ENCODE measurements at places on chromosomes 1 and 21. TPM values are rescaled to one million over a fixed set of nuclear protein-coding genes. Genes with fewer than 3 reads are reported as not detected.

DNA sequence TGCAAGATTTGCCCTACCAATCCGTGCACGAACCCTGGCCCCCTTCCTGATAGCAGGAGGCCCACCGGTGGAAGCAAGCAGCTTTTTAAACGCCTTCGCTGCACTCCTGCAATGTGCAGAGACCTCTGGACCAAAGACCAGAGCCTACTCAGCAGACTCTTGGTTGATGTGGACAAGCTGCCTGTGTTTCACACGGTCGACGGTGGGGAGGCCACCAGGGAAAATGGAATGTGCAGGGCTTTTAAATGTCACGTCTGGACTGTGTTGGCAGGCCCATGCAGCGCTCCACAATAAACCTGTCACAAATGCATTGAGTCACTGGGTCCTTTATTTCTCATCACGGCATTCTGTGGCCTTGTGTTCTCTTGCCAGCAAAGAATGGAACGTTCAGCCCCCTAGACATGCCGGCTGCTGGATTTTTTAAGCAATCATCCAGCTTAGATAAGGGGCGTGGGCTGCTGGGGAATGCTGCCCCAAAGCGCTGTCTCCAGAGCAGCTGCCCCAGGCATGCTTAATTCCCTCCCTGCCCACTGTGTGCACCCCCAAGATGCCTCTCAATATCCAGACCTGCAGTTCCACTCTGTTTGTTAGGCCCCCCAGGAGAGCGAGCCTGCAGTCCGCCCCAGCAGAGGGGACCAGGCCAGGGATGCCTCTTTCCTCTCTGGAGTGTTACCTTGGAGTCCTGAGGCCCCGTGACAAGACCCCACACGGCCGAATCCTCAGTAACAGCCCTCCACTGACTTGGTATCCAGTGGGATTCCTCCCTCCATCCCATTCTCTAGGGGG lies 71.3 kb downstream of the ATP5PO start:
- no peaks in the 10 kb centered on the region for H3K4me1 ChIP-seq
- no peak for DNase-seq
- H3K4me3 ChIP-seq: no peak overlapping the region
- H3K27ac ChIP-seq: no peak overlapping the region
- no peaks in the 10 kb centered on the region for H3K27me3 ChIP-seq
- no peaks in the 10 kb centered on the region for H3K36me3 ChIP-seq

- H3K27me3 ChIP-seq: no peaks in the 10 kb centered on the region
- H3K4me3 ChIP-seq: no peak overlapping the region
- H3K36me3 ChIP-seq: no peaks in the 10 kb centered on the region
- DNase-seq: no peak
- H3K27ac ChIP-seq: no peak overlapping the region
- no peaks in the 10 kb centered on the region for H3K4me1 ChIP-seq
These were observed 24.1 kb upstream of the RABGAP1L start for GRCh38 chr1:174135211-174135610.

DNA sequence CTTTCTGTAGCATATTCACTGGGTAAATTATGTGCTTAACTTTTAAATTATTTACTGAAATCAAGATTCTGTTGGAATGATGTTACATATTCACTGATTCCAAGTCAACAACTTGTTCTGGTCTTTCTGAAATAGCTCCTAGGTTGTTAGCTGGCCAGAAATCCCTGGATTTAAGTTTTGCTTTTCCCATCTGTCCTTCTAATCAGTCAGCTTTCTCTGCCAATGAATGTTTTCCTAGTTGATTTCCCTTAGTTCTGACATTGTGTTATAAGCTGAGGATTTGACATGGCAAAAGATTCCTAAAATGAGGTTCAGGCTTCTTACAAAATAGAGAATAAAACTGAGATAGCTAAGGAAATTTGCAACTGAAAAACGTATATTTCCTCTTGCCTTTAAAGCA lies 1479.6 kb downstream of the MRPL39 start:
- H3K27me3 ChIP-seq: no peaks in the 10 kb centered on the region
- no peak for DNase-seq
- no peak overlapping the region for H3K27ac ChIP-seq
- no peaks in the 10 kb centered on the region for H3K36me3 ChIP-seq

GRCh38 chr1:228781161-228781808 lies 46.0 kb downstream of the RHOU start:
- H3K4me3 ChIP-seq: no peak overlapping the region
- DNase-seq: no peak
- no peaks in the 10 kb centered on the region for H3K36me3 ChIP-seq
- H3K27me3 ChIP-seq: no peaks in the 10 kb centered on the region
- H3K4me1 ChIP-seq: no peaks in the 10 kb centered on the region

- H3K27ac ChIP-seq: no peak overlapping the region
- no peak overlapping the region for H3K4me3 ChIP-seq
- no peaks in the 10 kb centered on the region for H3K27me3 ChIP-seq
- H3K36me3 ChIP-seq: no peaks in the 10 kb centered on the region
- H3K4me1 ChIP-seq: peaks cover 3% of the 10 kb centered on the region
These were observed 1.6 kb downstream of the ELF3 start for GRCh38 chr1:202011994-202012393.

DNA sequence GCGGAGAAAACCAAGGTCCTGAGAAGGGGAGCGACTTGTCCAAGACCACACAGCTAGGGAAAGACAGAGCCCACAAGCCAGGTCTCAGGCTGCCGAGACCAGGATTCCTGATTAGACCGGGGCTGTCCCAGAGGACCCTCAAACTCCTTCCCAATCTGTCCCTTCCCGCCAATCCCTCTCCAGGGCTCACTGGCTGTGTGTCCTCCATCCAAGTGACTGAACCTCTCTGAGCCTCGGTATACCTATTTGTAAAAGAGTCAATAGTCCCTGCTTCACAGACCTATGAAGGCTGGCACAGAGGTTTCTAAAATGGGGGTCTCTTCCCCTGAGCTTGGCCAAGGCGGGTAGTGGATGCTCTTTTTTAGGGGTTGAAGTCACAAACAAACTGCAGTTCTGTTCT lies 56.6 kb downstream of the PAX7 start:
- no peak overlapping the region for H3K4me3 ChIP-seq
- DNase-seq: no peak
- no peaks in the 10 kb centered on the region for H3K36me3 ChIP-seq
- peaks cover 8% of the 10 kb centered on the region for H3K27me3 ChIP-seq

DNA sequence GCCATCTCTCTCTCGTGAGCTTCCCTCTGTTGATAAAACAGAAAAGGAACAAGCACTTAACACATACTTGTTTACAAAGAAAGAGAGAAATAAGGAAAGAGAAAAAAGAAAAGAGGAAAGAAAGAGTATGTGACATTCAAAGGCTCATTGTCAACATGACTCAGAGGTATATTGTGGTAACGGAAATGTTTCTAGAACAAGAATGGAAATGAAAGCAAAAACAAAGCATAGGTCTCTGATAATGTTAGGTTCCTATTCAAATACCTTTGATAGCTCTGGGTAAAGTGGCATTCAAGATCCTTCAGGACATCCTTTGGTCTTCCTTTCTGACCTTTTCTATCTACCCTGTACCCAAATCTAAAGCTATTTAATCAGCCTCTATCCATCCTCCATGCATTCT lies 67.4 kb upstream of the DMRTA2 start:
- DNase-seq: no peak
- peaks cover 22% of the 10 kb centered on the region for H3K36me3 ChIP-seq
- H3K4me3 ChIP-seq: no peak overlapping the region

- peaks cover 5% of the 10 kb centered on the region for H3K4me1 ChIP-seq
- no peak overlapping the region for H3K27ac ChIP-seq
- H3K4me3 ChIP-seq: no peak overlapping the region
- H3K27me3 ChIP-seq: peaks cover 23% of the 10 kb centered on the region
- no peaks in the 10 kb centered on the region for H3K36me3 ChIP-seq
These were observed 3.3 kb upstream of the FAM110D start for GRCh38 chr1:26155370-26156284.

DNA sequence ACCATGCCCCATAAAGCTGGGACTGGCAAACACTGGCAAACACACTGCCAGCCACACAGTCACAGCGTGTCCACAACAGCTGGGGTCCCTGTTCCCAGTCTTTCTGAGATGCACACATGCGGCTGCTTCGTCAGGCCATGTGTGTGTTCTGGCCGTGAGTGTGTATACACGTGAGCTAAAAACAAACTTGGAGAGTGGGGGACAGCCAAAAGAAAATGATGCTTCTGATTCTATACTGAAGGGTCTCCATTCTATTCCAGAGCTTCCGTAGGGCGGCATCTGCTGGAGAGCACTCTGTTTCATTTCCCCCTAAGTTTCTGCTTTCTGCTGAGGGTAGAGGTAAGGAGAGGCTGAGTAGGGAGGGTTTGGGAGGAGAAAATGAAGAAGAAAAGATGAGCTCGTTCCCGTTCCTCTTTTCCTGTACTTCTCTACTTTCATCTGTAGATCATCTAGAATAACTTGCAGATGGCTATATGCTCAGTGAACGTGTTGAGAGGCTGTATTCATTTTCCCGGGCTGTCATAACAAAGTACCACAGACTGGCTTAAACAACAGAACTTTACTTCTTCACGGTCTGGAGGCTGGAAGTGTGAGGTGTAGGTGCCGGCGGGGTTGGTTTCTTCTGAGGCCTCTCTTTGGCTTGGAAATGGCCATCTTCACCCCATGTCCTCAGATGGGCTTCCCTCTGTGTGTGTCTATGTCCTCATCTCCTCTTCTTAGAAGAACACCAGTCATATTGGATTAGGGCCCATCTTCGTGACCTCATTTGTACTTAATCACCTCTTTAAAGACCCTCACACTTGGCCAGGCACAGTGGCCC lies 151.6 kb downstream of the TOMM20 start:
- H3K4me1 ChIP-seq: peaks cover 64% of the 10 kb centered on the region
- no peaks in the 10 kb centered on the region for H3K36me3 ChIP-seq
- no peaks in the 10 kb centered on the region for H3K27me3 ChIP-seq
- no peak for DNase-seq

GRCh38 chr1:229834230-229834629 lies 208.2 kb downstream of the URB2 start:
- no peak for DNase-seq
- no peak overlapping the region for H3K4me3 ChIP-seq
- H3K27ac ChIP-seq: no peak overlapping the region
- H3K4me1 ChIP-seq: no peaks in the 10 kb centered on the region
- H3K27me3 ChIP-seq: peaks cover 14% of the 10 kb centered on the region
- H3K36me3 ChIP-seq: no peaks in the 10 kb centered on the region

DNA sequence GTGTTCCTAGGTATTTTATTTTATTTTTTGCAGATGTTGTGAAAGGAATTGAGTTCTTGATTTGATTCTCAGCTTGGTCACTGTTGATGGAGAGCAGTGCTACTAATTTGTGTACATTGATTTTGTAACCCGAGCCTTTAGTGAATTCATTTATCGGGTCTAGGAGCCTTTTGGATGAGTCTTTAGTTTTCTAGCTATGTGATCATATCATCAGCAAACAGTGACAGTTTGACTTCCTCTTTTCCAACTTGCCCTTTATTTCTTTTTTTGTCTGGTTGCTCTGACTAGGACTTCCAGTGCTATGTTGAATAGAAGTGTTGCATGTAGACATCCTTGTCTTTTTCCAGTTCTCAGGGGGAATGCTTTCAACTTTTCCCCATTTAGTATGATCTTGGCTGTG lies 138.9 kb downstream of the LHX8 start:
- no peaks in the 10 kb centered on the region for H3K36me3 ChIP-seq
- H3K27me3 ChIP-seq: no peaks in the 10 kb centered on the region
- no peak for DNase-seq
- H3K4me1 ChIP-seq: no peaks in the 10 kb centered on the region

DNA sequence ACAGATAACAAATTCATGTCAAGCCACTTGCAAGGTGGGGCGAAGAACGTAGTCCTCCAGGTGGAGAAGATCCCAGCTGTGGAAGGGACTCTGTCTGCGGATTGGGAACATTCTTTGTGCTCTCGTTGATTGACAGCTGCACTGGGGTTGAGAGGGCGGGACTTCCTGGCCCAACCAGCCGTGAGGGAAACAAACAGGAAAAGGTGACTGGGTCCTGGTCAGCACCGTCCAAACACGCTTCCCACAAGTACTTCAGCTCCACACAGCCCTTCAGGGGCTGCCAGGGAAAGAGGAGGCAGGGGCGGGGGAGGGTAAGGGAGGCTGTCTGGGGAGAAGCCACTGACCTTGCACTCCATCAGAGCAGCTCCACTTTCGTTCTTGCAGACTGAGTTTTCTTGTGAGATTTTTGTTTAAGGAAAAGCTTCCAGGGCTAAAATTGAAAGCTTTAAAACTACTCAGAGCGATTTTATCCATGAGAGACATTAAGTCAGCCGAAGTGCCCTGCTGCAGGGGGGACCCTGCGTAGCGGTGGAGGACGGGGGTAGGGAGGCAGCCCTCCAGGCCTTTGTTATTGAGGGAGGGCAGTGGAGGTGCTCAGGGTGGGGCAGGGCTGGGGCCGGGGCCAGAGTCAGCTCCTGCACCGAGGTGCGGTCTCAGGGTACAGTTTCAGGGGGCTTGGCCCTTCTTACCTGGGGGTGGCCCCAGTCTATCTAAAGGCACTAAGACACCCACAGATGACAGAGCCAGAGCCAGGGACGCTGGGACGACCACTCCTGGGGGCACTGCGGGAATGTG lies 21.6 kb upstream of the STUM start:
- DNase-seq: no peak
- H3K27me3 ChIP-seq: no peaks in the 10 kb centered on the region
- H3K27ac ChIP-seq: no peak overlapping the region
- H3K36me3 ChIP-seq: no peaks in the 10 kb centered on the region

DNA sequence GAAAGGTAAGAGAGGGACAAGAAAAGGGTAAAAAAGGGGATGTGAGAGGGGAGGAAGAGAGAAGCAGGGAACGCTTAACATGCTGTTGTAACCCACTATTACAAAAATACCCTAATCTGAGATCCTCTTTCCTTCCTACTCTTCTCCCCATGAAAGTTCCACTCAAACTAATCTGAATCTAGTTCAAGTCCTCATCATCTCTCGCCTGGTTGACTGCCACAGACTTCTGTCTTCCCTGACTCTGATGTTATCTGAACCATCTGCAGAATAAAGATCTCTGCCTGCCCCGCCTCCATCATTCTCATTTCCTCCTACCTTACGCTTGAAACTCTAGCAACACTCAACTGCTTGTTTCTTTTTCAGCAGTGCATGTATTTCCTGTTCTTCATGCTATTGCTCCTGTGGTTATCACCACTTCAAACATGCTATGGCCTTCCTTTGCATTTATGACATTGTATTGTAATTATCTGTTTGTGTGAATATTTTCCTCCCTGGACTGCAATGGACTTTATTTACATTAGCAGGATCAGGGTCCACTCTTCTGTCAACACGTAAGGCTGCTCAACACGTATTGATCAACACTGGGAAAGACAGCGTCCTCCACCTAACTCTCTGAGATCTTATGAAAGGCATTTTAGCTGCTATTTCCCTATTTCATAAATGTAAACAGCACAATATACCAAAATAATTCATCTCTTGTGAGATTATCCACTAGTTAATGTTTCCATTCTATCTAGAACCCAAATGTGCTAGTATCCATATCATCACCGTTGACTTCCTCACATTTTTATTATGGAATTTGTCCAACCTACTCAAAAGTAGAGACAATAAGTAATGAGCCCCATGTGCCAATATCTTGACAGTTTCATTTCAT lies 215.5 kb upstream of the USP25 start:
- H3K27ac ChIP-seq: peak overlapping the region; percentile 0
- peaks cover 6% of the 10 kb centered on the region for H3K4me1 ChIP-seq

- H3K27ac ChIP-seq: no peak overlapping the region
- H3K27me3 ChIP-seq: no peaks in the 10 kb centered on the region
- DNase-seq: no peak
- no peak overlapping the region for H3K4me3 ChIP-seq
- H3K4me1 ChIP-seq: no peaks in the 10 kb centered on the region
These were observed 14.2 kb upstream of the KANK4 start for GRCh38 chr1:62333441-62333840.

GRCh38 chr21:29546071-29546470 lies 247.3 kb downstream of the BACH1 start:
- no peak overlapping the region for H3K4me3 ChIP-seq
- no peak overlapping the region for H3K27ac ChIP-seq
- no peaks in the 10 kb centered on the region for H3K36me3 ChIP-seq
- DNase-seq: no peak
- no peaks in the 10 kb centered on the region for H3K27me3 ChIP-seq

Gene OR10Z1
- total RNA-seq: not detected

Gene ANGPTL3
- not detected for total RNA-seq

Gene NR0B2
- not detected for total RNA-seq

Measured in CD4-positive, alpha-beta T cell (primary cell).